ENCODE measurements at places on chromosomes 2 and 18. TPM values are rescaled to one million over a fixed set of nuclear protein-coding genes. Genes with fewer than 3 reads are reported as not detected.
A peak's percentile ranks its signal among the peaks of the same experiment; 100 is the strongest.

DNA sequence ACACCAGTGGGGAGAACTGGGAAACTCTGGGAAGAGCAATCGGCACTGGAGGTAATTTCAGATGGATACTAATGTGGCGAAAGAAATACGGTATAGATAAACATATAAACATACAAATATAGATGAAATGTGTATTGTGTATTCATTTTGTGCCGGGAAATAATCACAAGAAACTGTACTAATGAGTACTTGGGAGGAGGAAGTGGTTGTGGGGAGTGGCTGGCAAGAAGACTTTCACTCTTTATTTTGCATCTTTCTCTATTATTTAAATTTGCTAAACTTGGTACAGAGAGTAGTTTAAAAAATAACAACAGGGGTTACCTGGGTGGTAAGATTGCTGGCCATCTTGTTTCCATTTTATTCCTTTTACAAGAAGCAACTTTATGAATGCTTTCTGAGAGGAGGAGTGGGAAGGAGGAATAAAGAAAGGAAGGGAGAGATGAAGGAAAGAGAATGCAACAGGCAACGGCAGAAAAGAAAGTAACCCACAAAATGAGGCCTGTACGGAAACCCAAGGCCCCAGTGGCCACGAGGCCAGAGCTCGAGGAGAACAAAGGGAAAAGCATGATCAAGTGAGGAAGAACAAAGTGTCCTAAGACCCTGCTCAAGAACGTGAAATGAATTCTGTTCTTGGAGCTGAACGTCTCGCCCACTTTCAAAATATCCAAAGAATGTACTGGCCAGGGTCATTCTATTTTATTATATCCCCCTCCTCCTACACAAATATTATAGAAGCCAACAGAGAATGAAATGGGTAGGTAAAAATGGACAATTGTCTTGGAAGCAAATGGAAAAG, 45.2 kb downstream of the FAM178B start:
- no peak for DNase-seq

GRCh38 chr2:57141269-57141668, 905.3 kb upstream of the VRK2 start:
- DNase-seq = no peak

The GRHL1 gene
- total RNA-seq = 1.2 TPM

DNA sequence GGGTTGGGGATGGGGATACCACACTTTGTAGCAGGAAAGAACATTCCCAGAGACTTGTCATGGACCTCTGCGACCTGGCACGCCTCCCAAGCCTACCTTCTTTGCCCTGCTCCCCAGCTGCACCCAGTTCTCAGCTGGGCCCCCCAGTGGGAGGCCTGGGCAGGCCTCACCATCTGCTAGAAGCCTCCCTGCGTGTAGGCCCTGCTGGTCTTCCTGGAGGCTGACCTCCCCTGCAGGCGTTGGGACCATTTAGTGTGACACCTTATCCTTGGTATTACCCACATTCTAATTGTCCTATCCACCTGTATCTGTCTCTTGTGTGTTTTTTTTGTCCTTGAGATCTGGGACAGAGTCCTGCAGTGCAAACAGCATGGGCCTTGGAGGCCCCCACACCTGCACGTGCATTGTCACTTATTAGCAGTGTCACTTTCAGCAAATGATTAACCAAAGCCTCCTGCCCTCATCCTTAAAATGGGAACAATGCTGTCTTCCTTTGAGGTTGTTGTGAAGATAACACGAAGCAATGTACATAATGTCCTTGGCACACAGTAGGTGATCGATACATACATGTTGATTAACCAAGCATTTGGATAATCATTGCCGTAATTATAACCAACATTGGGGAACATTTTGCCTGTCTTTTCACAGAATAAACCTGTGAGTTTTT, 77.2 kb downstream of the LIPG start:
- DNase-seq = no peak

The FAM228A gene
- total RNA-seq = 0.14 TPM

DNA sequence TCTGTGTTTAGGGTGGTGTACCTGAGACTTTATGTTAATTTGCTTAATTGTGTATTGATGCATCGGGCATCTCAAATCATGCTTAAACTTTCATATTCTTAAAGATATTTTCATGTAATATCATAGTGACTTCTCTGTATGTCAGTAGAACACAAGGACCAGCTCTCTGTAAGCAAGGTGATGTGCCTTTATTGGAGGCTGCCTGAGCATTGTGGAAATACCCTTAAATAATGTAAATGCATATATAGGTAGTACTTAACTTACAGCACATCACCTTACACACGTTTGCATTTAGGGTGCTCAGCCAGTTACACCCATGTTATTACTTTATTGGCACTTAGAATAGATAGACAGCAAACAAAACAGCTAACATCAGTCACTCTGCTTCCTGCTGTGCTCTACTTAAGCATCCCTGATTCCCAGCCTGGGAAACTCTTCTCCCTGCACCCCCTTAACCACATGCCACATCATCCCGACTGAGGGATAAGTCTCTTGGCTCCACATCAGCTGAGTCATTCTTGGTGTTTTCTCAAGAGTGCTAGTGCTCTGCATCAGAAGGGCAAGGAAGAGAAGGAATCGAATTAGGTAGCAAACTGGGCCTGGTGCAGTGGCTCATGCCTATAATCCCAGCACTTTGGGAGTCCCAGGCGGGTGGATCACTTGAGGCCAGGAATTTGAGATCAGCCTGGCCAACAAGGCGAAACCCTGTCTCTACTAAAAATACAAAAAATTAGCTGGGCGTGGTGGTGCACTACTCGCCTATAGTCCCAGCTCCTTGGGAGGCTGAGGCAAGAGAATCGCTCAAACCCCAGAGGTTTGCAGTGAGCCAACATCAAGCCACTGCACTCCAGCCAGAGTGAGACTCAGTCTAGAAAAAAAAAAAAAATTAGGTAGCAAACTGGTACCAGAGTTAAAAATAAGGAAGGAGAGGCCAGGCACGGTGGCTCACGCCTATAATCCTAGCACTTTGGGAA, 108.7 kb downstream of the MAP3K20 start:
- peak; percentile 27 for DNase-seq

- DNase-seq = no peak
Observed at GRCh38 chr18:62637807-62638687, 77.3 kb upstream of the PHLPP1 start.

GRCh38 chr2:105329561-105330495, at the start of gene TGFBRAP1:
TGFBRAP1 (minus strand) TSS chr2:105329735; CDS start chr2:105308301, 21,434 bp downstream.
- no peak for DNase-seq

DNA sequence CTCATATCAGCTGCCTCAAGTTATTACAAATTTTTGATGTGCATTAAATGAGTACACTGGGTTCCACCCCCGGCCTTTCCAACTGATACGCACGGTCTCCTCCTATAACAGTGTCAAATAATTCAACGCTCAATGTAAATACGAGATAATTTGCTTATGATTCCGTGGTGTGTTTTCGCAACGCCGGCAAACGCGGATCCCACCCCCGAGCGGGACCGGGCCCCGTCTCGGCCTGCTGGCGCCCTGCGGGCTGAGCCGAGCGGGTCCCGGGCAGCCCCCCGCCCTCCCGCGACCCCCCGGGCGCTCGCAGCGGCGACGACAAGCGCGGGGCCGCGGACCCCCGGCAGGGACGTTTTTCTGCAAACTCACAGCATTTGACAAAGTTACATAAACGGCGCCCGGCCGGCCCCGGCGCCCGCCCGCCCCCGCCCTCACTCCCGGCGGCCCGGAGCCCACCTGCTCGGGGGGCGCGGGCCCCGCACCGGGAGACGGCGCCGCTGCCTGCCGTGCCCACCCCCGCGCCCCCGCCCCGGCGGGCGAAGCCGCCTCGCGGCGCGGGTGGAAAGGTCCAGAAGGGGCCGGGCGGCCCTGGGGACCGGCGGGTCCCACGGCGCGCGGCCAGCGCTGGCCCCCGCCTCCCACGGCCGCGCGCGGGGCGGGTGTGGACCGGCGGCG, 762 bp downstream of the HDAC4 start:
- no peak for DNase-seq

- no peak for DNase-seq
Observed at GRCh38 chr18:9724797-9725585, 16.9 kb downstream of the RAB31 start.

GRCh38 chr18:73340135-73340977, 472.6 kb upstream of the NETO1 start:
- DNase-seq = no peak

- no peak for DNase-seq
Observed at GRCh38 chr2:109528811-109529501, 84.8 kb downstream of the SEPTIN10 start.
